Caudate nucleus (tissue), 63 donors: ENCODE measurements at places on chromosomes 12 and 14.

GRCh38 chr12:105330931-105331804 is 677 bp downstream of the C12orf75 start:
- peak; percentile 14 for DNase-seq

DNA sequence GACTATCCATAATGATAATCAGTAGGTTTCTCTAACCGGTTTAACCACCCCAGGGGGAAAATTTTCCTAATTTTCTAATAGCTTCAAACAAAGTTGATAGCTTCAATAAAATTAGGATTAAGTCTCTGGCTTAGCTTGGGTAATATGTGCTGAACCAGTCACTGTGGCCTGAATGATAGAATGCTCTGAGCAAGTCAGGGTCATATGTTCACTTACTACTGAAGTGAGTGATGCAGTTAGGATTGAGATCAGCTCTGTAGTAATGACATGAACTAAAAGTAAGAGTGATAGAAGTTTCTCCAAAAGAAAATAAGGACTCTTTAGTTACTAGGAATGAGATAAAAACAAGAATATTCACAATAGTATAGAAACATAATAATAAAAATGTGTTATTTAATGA is 32.6 kb downstream of the ETNK1 start:
- DNase-seq, result no peak

GRCh38 chr12:123075646-123076171 is 75.2 kb downstream of the PITPNM2 start:
- DNase-seq, result no peak

- no peak for DNase-seq
These were observed 106.9 kb downstream of the PRKD1 start for GRCh38 chr14:29820785-29821184.

DNA sequence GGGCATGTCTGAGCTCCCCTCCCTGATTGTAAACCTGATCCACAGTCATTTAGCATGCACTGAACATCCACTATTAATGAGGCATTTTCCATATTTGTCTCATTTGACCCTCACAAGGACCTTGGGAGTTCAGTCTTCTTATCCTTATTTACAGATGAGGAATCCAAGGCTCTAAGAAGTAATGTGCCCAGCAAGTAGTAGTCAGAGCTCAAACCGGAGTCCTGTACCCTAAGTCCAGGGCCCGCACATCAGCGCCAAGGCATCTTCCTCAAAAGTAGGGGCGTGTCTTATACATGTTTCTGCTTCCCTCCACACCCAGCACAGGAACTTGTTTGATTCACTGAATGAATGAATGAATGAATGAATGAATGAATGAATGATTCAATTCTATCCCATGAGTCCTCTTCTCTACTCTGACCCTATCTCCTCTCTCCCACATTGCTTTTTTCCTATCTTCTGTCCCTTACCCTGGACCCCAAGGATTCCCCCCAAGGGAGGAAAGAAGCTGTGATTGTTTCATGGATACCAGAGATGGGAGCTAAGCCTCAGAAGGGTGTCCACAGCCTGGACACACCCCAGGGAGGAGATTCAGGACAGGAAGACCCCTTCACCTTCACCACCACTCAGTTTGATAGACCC is 21.8 kb upstream of the KRT8 start:
- DNase-seq, result no peak

- no peak for DNase-seq
These were observed 305.9 kb upstream of the G2E3 start for GRCh38 chr14:30252783-30253674.

DNA sequence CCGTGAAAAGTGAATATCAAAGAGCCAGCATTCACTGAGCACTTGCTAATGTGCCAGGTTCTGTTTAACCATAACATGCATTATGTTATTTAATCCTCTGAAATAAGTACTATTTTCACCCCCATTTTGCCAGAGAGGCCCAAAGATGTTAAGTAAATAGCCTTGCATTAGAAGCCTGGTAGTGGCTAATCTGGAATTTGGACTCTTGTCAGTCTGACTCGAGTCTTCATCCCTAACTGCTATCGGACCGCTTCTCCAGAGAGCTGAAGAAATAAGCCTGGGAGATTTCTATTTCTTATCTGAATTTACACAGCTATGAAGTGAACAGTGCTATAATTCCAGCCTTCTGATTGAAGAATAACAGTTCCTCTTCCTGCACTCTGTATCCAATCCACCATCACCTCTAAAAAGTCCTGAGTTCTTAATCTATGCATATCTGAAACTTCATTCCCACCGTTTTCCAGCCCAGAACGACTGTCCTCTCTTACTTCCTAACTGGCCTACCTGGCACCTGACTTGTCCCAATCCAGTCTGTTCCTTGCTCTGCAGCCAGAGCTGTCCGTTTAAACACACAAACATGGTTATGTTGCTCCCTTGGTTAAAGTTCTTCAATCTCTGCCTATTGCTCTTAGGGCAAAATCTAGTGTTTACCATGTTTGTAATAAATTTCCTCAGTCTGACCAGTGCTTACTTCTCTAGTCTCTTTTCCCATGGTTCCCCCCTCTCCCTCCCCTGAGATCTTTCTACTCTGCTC is 2.3 kb downstream of the POLR3B start:
- DNase-seq, result no peak

GRCh38 chr14:41280745-41281144 is 325.9 kb upstream of the LRFN5 start:
- no peak for DNase-seq

DNA sequence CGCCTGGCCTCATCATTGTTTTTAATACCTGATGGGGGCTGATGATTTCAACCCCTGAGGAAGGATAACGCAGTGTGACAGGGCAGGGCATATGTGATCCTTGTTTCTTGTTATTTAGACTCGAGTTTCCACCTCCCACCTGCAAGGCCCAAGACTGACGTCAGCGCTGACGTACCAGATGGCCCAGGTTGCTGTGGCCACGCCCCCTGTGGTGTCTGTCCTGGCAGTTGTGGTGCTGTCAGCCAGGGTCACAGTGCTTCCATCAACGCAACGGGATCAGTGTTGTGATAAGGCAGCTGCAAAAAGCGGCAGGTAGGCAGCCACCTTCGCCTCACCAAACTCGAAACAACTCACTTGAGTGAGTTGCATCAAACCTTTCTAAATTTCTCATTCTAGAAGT is 18.4 kb downstream of the DDX51 start:
- DNase-seq, result no peak

- DNase-seq, result no peak
These were observed 6.1 kb downstream of the CHD8 start for GRCh38 chr14:21449899-21450216.

GRCh38 chr12:111842556-111843396 is 748 bp downstream of the MAPKAPK5 start:
- peak; percentile 17 for DNase-seq

GRCh38 chr14:29684926-29685325 is 242.7 kb downstream of the PRKD1 start:
- DNase-seq, result no peak

- no peak for DNase-seq
These were observed 29.1 kb upstream of the TRIM9 start for GRCh38 chr14:51124029-51124428.

GRCh38 chr12:91496337-91496736 is 313.7 kb upstream of the DCN start:
- no peak for DNase-seq

GRCh38 chr12:47886510-47887240 is 18.1 kb downstream of the VDR start:
- DNase-seq, result no peak

- DNase-seq, result no peak
These were observed 61.2 kb upstream of the FAM222A start for GRCh38 chr12:109652233-109652976.

DNA sequence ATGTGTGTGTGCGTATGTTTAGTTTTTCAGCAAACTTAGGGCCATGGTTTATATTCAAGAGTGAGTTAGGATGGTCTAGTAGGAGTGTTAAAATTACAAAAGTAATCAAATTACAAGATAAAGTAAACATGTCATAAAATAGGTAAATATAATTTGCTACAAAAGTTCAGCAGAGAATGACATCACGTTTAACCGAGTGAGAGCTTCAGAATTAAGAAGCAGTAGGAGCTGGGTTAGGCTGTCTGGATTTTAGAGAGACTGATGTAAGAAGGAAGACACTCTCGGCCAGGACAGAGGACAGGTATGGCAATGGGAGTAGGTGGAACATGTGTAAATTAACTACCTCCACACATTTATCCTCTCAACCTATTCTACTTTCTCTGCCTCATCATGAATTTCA is 11.6 kb upstream of the MGST1 start:
- DNase-seq, result no peak

DNA sequence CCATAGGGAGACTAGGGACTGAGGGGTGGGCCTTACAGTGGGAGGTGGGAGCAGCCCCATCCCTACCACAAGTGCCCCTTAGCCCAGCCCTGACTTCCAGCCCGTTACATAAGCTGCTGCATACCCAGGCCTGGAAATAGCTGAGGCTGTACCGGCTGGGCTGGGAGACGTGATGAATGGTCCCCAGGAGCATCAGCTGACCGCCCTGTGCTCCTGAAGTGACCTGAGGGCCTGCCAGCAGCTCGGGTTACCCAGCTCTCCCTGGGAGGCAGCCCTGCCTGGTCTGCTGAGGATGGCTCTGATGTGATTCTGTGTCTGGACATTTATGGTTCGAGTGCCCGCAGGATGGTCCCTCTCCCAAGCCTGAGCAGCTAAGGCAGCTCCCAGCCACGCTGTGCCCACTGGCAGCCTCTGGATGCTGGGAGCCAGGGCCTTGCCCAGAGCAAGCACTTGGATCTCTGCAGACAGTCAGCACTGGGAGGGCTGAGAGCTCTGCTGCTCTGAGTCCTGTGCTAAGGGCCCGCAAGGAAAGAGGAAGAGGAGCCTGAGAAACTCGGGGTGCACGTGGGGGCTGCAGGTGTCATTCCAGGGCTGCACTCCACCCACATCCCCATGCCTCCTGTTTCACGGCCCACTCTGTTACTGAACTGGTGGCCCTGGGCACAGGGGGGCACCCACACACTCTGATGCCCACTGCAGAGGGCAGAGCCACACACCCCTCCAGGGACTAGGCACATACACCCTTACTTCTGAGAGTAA is 20.5 kb downstream of the TAMALIN start:
- DNase-seq, result no peak

DNA sequence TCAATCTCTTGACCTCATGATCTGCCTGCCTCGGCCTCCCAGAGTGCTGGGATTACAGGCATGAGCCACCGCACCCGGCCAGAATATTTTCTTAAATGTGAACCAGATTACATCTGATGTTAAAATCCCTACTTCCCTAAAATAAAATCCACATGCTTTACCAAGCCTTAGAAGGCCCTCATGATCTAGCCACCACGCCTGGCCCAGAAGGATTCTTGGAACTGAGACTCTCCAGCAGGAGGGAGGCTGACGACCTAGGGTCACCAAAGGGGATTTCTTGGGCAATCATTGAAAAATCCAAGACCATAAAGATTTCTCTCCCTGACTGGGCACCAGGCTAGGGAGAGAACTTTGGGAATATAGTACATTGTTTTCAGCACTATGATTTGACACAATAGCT is 25.2 kb upstream of the RASSF3 start:
- no peak for DNase-seq

DNA sequence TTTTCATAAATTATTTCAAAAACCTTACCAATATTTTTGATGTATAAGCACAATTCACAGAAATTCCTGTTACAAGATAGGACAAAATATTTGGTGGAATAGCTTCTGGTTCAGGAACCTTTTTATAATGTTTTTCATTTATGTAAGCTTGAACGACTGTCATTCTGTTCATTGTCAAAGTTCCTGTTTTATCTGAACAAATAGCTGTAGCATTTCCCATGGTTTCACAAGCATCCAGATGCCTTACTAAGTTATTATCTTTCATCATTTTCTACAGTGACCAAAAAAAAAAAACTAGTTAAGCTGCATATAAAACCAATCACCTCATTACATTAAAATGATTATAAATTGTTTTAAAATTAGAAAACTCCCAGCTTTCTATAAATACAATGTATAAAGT is 87.1 kb downstream of the ATP2B1 start:
- DNase-seq, result no peak

GRCh38 chr12:81360916-81361315 is 283.0 kb downstream of the ACSS3 start:
- no peak for DNase-seq

DNA sequence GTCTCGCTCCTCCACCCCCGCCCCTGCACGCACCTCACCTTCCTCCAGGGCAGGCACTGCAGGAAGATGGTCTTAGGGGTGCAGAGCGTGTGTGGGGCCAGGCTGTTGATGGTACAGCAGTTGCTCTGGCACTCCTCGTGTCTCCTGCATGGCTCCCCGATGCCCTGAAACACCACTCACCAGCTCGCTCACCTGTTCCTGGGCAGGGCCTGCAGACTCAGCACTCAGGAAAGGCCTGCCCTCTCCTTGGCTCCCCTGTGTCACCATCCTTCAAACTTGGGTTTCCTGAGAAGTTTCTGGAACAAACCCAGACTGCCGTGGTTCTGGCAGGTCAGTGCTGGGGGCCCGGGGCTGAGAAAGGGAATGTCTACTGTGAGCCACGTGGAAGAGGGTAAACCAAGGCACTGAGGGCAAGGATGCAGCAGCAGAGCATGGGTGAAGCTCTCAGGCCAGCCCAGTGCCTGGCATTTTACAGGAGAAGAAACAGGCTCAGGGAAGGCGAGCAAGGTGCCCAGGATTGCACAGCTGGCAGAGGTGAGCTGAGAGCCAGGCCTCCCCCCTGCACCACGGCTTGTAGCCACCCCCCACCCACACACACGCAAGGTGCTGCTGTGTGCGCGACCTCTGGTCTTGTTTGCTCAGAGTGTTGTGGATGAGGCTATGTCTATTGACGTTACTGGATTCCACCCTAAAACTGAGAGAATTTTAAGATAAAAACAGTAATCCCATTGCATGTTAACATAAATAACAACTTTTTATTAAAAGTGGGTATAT is 5.5 kb downstream of the LRCOL1 start:
- no peak for DNase-seq

DNA sequence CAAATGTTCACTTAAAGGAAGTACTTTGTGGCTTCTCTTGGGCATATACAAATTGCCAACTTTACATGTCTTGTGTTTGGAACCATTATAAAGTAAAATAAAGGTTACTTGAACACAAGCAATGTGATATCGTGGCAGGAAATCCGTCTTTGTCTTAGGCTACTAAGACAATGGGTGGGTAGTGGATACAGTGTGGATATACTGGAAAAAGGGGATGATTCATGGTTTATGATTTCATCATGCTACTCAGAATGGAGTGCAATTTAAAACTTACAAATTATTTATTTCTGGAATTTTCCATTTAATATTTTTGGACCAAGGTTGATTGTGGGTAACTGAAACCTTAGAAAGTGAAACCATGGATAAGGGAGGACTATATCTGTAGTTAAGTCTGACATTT is 48.4 kb downstream of the MYRFL start:
- no peak for DNase-seq

DNA sequence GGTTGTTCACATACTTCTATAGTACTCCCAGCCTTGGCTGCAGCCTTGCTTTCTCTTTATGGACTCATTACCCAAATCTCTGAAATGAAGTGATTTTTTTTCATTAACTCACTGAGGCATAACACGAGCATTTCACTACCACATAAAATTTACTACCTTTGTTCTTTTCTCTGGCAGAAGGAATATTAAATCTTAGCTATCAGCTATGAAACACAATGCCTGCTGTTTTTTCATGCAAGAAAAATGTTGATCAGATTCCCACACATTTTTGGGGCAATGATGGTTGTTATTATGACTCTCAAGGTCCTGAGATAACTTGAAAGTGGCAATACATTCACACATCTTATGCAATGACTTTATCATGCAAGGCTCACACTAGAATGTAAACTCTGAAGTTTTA is 225.3 kb upstream of the ATP2B1 start:
- no peak for DNase-seq

- no peak for DNase-seq
These were observed 237.1 kb downstream of the FOXN3 start for GRCh38 chr14:89179891-89180404.
